ENCODE measurements at places on chromosomes 5 and 9. TPM values are rescaled to one million over a fixed set of nuclear protein-coding genes. Genes with fewer than 3 reads are reported as not detected.

Gene SOHLH1
- not detected for total RNA-seq

Gene CDKN2A
- 18.5 TPM for total RNA-seq

Gene LRRC70
- total RNA-seq = 0.07 TPM

Gene PCDHB4
- total RNA-seq = not detected

Gene RLN2
- 1.3 TPM for total RNA-seq

Gene IFNK
- total RNA-seq = not detected

Gene LRRTM2
- not detected for total RNA-seq

Gene SFXN1
- 88.3 TPM for total RNA-seq

All from airway epithelial cell (primary cell).